ENCODE measurements at places on chromosomes 5 and 9.

DNA sequence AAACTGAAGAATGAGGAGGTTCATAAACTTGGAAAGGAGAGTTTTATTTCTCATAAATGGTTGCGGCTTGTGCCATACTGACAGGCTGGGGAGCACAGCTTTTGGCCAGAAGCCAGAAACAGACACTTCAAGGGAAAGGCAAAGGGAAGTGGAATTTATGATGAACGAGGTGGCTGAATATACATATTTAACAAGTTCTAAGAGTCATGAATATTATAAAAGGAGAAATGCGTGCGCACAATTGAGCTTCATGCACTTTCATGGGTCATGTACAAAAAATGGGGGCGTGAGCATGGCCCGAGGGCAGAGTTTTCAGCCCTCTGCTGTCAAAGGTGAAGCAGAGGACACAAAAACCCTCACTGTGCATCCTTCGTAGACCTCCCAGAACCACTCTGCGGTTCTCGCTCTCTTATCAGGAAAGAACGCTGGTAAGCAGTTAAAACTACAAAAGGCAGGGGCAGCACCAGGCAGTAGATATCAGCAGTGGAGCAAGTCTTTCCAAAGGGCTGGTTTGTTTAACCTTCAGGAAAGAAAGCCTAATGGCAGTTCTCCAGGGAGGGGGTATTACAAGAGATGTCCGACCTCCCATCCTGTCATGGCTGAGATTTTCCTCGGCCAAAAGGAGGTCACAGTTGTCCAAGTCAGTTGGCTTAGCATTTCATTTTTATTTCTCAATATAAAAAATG is 29.0 kb downstream of the AUH start:
- DNase-seq: no peak

DNA sequence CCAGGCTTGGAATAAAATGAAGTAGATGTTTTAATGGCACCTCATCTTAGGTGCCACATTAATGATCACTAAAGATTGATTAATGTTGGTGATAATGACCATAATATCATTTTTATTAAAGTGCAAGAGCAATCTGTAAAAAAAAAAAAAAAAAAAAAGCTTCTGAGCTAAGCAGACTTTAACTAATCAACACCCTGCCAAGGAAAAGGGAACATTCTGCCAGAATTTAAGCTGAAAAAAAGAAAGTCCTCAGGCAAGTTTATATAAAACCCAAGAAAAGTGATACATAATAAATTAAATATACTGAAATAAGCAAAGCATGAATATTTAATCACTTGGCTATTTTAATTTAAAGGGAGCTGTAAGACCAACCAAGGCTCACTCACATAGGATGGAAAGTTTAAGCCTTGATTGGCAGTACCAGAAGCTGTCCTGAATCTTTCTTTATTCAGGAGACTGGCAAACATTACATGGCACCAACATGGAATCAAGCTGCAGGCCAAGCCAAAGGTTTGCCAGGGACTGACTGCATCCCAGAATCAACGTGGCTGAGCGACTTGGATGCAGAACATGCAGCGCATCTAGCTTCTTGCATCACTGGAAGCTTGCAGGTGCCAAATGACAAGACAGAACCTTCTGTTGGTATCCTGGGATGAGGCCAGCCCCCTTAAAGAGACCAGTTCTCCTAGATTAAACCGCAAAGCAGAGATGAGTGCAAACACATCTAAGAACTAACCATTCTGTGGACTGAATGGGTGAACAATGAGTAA is 413.6 kb downstream of the ENC1 start:
- DNase-seq: no peak

DNA sequence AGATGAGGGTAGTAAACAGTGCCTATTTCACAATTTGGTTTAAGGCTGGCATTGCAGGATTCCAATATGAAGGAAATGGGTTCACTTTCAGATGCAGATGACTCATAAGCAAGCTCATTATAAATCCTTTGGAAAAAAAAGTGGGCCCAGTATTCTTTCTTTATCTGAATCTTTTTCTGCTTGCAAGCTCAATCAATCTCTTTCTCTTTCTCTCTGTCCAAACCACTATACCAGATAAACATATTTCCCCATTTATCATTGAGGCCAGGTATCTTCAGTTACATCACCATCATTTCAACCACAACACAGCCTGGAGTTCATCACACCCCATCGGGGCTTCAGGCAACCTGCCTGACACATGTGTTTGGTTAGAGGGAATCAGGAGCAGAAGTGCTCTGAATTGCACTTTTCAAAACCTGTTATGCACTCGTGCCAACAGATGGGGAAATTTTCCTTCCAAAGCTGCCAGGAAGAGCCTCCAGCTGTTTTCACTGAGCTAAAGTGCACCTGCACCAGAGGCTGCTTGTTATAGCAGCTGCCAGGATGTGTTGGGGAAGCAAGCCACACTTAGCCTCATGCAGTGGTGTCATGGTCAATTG is 30.0 kb upstream of the MAMDC2 start:
- no peak for DNase-seq

- DNase-seq: no peak
Measured at GRCh38 chr5:29897916-29898315, 1295.6 kb upstream of the CDH6 start.

DNA sequence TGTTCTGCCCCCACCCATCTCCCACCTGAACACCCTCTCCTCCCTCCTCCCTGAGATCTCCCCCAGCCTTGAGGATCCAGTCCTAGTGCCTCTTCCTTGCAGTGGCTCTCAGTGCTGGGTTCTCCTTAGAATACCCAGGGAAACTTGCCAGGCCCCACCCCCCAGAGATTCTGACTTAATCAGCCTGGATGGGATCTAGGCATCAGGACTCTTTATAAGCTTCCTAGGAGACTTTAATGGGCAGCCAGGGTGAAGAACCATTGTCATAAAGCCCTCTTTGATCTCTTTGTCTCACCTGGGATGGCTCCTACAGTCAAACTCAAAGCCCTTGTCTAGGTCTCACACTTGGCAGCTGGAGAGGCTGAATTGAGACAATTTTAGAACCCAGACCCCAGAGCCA is 8.6 kb upstream of the GLIS3 start:
- DNase-seq: no peak

- no peak for DNase-seq
Measured at GRCh38 chr5:80208381-80208780, 47.5 kb downstream of the SERINC5 start.

DNA sequence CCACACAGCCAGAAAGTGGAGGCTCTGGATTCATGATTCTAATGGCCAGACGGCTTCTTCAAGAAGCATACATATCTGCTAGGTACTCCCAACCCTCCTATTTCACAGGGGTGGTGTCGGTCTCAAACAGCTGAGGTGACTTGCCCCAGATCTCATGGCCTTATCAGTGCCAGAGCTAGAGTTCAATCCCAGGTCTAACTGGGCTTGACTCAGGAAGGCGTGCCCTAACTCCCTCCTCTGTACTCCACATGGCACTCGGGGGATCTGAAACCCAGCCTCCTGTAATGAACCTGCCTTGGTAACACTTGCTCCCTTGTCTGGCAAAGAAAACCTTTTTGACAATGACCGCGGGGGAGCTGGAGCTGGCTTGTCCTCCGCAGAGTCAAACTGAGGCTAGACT is 2.1 kb downstream of the QRFP start:
- DNase-seq: no peak

GRCh38 chr5:32984851-32985610 is 273.9 kb downstream of the NPR3 start:
- no peak for DNase-seq

DNA sequence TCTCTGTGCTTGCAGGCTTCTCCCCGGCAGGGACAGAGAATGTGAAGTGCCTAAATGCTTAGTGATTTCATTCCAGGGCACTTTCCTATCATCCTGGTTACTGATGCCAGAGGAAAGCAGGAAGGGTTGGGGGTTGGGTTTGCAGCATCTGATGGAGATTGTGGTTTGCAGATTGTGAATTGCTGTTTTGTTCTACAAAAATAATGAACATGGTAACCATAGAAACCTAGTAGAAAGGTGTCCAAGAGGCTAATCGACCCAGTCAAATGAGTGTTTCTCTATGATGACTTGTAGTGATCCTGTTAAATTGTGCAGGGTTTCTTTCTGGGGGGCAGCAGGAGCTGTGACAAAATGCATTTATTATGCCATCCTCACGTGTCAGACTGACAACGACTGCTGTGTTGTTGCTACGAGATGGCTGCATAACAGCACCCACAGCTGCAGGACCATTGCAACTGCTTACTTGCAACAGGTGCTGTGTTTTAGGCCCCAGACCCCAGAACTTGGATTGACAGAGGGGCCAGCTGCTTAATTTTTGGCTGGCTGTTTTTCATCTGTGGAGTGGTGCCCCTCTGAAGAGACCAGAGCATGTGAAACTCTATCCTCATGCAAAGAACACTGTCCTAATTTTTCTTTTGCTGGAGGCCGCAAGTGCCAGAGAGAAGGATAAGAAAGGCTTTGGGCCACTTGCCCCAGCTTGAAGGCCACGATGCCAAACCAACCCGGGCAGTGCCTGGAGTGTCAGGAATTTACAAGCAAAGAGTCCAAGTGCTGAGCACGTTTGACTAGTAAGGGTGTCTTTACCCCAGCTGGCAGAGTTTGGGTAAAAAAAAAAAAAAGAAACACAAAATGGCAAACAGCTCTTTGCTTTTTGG is 397.8 kb downstream of the GADD45G start:
- DNase-seq: no peak

- DNase-seq: no peak
Measured at GRCh38 chr5:176360894-176361436, 599 bp downstream of the KIAA1191 start.

DNA sequence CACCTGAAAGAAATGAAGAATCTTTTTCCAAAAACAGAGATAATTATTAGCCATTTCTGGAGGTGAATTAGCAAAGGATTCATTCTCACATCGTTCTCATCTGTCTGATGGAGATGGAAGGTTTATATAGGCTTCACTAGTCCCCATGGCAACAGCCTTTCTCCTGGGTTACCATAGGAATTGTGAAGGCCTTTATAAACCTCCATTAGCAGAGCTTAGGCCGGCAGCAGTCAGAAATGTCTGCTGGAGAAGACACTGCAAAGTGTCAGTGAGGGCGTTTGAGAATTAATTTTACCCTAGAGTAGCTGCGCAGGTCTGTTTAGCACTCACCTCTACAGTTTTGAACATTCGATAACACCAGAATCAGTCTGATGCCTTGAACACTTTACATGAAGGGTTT is 290.4 kb upstream of the NR4A3 start:
- DNase-seq: no peak

DNA sequence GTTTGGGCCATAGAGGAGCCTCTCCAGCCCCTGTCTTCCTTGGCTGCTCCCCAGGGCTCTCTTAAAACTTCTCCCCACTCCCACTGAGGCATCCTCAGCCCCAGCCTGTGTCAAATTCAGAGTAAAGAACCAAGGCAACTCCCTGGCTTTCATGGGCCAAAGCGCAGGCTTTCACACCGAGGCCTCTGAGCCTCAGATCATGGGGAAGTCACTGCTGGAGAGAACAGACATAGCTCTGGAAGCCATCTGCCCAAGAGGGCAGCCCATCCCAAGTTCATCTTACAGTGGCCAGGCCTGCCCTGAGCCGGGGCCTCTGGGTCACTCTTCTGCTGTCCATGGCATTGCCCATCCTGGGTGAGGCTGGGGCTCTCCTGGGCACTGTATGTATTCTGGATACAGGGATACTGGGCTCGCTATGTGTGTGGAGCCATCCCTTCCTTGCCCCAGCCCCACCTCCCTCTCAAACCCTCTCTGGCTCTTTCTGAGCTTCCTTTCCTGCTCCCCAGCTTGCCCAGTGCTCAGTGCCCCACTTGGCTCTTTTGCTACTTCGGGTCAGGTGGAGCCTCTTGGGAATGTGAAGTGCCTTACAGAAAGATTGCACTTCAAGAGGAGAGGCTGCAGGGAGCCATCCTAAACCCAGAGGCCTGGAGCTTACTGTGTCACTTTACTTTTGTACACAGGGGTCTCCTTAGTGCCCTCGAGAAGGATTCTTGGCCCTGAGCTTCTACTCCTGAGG is 33.0 kb downstream of the TGFBI start:
- DNase-seq: no peak
